ENCODE measurements at places on chromosomes 7 and 10.

- no peak for DNase-seq
These were observed at the start of gene TAC1 for GRCh38 chr7:97731736-97732564. TAC1 (plus strand) TSS chr7:97732086; CDS start chr7:97732613, 527 bp downstream.

- DNase-seq: no peak
These were observed 111.0 kb upstream of the PLXDC2 start for GRCh38 chr10:19705250-19705649.

DNA sequence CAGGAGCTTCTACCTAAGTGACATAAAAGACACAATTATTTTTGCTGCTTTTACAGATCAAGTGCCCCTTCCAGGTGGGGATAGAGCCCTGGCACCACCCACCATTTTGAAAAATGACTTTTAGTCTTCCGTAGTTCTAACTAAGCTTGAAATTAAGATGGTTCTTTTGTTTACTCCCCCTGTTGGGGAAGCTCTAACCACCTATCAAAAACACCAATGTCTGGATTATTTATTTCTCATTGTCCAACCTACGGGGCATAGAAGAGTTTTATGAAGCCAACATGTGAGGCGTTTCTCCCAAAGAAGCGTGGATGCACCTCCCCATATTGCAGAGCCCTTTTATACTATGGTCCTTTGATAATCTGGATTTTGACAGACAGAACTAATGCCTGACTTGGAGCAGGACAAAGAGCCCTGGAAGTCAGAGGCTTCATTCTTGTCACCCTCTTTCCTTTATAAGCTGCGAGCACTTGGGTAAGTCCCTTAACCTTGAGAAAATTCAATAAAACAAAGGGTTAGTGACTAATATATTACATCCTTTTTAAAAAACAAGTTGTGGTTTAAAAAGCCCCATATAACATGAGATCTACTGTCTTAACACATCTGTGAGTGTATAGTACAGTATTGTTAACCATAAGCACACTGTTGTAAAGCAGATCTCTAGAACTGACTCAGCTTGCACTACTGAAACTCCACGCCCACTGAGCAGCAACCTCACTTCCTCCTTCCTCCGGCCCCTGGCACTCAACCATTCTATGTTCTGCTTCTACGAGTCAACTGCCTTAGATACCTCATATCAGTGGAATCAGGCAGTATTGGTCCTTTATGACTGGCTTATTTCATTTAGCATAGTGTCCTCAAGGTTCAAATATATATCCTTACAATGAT lies 67.5 kb downstream of the ATXN7L1 start:
- DNase-seq: no peak

GRCh38 chr10:70066190-70066589 lies 13.5 kb downstream of the MACROH2A2 start:
- DNase-seq: no peak

DNA sequence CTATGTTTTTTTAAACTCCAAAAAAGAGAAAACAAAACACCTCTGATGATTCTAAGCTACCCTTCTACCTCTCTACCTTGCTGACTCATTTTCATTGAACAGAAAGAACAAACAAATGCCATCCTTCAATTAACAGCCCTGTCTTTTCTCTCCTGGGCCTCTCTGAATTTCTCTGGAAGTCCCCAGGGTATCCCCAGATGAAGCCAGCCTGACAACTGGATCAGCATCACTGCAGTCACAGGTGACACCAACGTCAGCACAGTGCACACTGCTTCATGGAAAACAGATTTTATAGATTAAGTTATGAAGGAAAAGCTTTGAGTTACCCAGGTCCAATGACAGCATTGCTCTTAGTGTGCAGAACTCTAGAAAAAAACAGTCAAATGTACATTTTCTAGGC lies 5.7 kb downstream of the HUS1 start:
- DNase-seq: no peak

DNA sequence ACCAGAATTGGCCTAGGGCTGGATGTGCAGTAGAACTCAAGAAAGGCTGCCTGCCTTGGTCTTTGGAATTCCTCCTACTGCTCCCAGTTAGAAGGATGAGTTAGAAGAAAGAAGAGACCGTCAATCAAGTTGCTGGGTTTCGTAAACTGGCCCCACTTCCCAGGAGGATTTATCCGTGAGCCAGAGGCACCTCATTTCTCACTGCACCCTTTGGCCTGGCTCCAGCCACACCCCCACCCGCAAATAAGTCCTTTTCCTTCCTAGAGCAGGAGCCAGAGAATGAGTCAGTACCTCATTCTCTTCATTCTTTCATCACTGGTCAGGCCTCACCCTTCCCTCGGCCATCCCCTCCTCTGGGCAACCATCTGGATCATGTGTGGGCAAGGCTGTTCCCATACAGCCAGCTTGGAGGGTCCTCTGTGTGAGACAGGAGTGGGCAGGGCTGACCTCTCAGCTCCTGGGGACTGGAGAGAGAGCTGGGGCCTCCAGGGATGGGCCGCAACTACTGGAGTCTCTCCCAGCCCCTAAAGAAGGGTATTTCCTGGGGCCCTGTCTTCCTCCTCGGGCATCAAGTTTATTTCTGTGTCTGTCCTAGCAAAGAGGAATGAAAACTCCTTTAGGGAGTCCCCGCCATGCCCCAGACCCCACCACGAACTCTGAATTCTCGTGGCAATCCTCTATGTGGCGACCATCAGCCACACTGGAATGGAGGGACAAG lies 87.2 kb upstream of the DUSP5 start:
- no peak for DNase-seq

All from NCI-H510A (cell line).